ENCODE measurements at places on chromosomes 7 and 10.
A peak's percentile ranks its signal among the peaks of the same experiment; 100 is the strongest.

DNA sequence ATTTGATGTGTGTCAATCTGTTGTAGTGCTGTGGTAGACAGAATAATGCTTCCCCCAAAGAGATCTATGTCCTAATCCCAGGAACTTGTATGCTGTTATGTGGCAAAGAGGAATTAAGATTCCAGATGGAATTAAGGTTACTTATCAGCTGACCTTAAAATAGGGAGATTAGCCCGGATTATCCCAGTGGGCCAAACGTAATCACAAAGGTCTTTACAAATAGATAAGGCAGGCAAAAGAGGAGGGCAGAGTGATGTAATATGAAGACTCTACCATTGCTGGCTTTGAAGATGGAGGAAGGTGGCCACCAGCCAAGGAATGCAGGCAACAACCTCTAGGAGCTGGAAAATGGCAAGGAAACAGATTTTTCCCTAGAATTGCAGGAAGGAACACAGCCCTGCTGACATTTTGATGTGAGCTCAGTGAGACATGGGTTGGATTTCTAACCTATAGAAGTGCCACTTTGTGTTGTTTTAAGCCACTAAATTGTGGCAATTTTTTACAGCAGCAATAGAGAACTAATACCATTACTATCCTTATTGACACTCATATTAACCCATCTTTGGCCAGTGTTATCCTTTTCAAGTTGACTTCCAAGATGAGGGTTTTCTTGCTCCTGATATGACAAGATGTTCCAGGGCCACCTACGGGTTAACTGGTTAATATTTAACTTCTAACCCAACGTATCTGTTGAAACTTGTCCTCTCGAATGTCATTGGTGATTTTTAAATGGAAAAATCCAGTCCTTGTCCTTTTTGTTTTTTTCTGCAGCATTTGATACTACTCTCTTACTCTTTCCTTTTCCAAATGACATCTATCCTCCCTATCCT is 29.3 kb downstream of the CYCS start:
- no peak for DNase-seq

DNA sequence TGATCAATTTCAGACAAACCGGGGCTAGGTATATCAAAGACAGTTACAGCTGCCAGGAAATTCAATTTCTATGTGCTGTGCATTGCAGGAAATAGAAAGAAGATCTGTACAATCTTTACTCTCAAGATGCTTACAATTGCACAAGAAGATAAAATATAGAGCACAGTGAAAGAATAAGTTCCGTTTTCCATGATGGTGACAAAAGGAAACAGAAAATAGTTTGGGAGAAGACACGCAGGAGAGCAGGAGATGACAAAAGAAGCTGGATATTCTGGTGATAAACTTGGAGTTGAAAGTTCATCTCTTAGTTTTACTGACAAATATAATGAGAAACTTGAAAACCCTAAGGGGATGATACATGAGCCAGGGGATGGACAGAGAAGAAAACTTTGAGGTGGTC is 646.0 kb downstream of the PARD3 start:
- DNase-seq = no peak

DNA sequence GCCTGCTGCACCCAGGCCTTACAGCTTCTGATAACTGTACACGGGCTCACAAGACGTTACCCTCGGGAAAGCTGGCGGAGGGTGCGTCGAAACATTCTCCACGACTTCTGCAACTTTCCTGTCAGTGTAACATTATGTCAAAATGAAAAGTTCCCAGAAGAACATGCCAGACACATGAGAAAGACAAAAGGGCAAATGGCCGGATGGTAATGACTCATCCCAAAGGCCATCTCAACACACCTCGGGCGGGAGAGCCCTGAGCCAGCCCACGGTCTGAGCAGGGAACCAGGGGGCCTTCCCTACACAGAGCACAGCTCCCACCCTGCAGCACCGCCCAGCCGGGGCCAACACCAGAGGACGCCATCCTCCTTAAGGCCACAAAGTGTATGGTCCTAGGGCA is 118.7 kb downstream of the MAD1L1 start:
- DNase-seq = peak; percentile 31

DNA sequence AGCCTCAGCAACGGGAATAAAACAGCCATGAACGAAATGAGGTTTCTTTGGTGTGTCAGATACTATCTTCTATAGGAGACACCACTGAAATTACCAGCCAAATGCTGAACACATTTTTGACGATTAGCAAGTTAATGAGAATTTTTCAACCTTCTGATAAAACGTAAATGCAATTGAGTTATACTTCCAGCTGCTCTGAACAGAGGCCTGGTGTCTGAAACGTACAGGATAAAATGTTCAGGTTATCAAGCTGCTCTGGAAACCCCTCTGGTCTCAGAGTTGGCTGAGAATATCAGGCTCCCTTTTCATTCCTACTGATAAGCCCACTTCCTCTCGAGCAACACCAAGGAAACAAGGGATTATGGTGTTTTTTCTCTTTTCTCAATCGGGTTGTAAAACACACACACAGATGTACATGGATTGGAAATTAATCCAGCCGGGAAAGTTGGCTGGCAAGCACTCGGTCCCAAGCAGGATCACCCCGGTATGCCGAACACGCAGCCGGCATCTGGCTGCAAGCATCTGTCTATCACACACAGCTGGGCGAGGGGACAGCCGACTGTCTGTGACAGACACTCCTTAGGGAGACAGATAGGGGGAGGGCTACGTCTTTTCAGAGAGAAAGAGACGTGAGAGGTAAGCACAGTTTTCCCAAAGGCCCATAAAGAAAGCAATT is 171.8 kb downstream of the PRKAG2 start:
- no peak for DNase-seq

All from epithelial cell of esophagus (primary cell).